ENCODE measurements at places on chromosomes 11 and 22.
A peak's percentile ranks its signal among the peaks of the same experiment; 100 is the strongest.

GRCh38 chr11:99366546-99366945, 345.8 kb downstream of the CNTN5 start:
- DNase-seq = no peak

GRCh38 chr22:22207845-22208564, 36.6 kb upstream of the VPREB1 start:
- peak; percentile 86 for DNase-seq

GRCh38 chr11:107623183-107623582, 32.2 kb downstream of the ELMOD1 start:
- no peak for DNase-seq

GRCh38 chr11:71979602-71980001, 19.1 kb upstream of the IL18BP start:
- DNase-seq = no peak

DNA sequence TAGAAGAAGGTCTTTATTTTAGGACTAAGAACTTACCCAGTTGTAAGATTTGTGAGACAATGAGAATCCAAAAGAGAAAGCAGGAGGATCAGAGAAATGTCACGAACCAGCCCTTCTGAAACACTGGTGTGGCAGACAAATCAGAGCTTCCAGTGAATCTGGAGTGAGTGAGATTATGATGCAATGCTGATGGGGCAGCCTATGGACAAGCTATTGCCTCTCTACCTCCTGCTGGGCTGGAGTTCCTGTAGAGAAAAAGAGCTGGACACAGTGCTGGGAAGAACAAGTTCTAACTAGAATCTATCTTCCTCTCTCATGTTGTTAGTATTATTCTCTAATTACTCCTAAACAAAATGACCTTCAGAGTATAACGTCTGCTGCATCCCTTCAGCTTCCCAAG, 12.0 kb upstream of the ANO3 start:
- DNase-seq = no peak

DNA sequence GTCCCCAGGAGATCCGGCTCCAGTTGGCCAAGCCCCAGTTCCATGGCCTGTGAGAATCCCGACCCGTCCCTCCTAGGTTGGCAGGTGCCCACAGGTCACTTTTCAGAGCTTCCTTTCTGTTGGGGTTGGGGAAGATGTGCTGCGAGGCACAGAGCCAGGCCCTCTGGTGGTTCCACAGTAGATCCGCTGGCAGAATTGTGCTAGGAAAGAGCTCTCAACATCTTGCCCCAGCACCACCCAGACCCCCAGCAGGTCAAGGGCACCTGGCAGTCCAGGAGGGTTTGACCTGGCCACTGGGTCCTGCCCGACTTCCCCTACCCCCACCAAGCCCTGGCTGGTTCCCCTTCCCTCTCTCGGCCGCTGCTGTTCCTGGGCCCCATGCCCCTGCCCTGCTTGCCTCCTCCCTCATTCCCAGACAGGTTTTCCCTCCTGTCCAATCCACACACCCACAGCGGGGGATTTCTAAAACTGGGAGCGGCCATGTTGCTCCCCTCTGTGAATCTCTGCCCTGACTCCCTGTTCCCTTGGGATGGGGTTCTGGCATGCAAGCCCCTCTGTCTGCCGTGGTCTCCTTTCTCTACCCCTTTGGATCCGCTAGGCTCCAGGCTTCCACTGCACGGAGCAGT, 26.2 kb upstream of the GCAT start:
- no peak for DNase-seq

- no peak for DNase-seq
Observed at GRCh38 chr11:121645596-121645995, 192.8 kb upstream of the SORL1-AS1 start.

DNA sequence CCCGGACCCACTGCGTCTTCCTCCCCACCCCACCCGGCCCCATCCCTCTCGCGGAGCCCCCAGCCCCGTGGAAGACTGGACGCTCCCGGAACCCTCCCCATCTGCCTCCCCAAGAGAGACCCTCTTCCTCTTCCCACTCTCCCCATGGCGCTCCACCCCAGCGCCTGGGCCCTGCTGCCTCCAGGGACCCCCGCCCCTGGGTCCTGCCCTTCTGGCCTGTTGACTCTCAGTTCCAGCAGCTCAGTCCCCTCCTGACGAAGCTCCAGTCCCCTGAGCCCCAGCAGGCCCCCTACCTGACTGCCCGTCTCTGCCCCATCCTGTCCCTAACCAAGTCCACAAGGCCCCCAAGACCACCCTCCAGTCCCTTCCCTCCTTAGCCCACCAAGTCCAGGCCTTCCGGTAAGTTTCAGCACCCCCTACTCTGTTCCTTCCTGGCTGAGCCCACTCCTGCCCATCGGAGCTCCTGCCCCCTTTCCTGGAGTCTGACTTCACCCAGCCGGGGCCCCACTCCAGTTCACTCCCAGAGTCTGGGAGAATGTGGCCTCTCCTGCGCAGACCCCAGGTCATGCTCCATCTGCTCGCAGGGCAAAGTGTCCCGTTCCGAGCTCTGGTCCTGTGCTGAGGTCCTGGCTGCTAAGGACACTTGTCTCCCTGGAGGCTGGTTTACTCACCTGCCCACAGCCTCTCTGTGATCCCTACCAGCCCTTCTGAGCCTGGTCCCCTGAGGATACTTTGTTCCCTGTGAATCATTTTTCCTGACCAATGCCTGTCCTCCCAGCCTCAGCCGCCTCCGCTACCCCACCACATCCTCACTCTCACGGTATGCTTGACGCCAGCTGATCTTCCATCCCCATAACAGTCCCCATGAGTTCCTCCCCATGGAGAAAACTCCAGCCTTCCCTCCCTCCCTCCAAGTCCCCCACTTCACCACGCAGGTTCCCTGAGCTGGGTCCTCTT, 722 bp downstream of the IFITM10 start:
- DNase-seq = no peak

GRCh38 chr11:6480299-6480914, 724 bp downstream of the ARFIP2 start:
- DNase-seq = no peak

DNA sequence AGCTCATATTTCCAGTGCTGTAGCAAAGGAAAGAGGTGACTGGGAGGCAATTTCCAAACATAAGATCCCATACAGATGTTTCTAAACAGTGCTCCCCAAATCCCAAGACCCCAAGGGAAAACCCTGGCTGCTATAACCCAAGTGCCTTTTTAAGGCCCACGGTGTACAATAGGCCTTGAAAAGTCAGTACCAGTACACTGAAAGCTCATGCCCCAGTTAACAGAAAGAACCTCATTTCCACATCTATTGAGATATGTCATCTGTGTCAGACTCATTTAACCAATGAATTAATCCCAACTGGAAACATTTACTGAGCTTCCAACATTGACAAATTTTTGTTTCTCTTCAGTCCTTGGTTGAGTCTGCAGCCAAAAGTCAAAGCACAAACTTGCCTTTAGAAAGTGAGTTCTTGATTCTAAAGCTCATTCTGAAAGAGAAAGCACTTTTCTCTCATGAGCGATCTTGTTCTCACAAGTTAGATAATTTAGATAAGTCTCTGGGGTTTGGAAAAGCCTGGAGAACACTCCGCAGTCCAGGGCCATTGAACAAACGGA, 239.8 kb upstream of the ARHGAP20 start:
- no peak for DNase-seq

- no peak for DNase-seq
Observed at GRCh38 chr22:37210041-37210803, 2.1 kb downstream of the SSTR3 start.

DNA sequence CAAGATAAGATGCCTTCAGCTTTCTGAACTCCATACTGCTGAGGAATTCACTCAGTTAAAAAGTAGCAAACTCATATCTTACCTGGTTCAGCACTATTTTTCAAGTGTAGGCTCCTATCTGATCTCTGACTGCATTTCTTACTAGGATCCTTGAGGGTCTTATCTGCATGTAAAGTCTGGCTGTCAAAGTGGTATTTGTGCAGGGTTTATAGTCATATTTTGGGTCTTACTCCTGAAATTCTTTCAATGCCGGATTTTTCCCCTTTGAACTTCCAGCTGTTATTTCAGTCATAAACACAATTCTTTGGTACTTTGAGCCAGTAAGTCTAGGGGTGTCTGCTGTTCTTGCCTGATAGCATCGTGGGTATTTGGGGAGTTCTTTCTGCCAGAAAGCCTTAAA, 25.3 kb upstream of the NOX4 start:
- no peak for DNase-seq
